ENCODE measurements at places on chromosomes 1 and 21. TPM values are rescaled to one million over a fixed set of nuclear protein-coding genes. Genes with fewer than 3 reads are reported as not detected.

The OR6F1 gene
- not detected for polyA plus RNA-seq

The SPOCD1 gene
- 78.8 TPM for polyA plus RNA-seq

GRCh38 chr21:43937891-43938309 lies 72.9 kb downstream of the AGPAT3 start:
- DNase-seq, result no peak

DNA sequence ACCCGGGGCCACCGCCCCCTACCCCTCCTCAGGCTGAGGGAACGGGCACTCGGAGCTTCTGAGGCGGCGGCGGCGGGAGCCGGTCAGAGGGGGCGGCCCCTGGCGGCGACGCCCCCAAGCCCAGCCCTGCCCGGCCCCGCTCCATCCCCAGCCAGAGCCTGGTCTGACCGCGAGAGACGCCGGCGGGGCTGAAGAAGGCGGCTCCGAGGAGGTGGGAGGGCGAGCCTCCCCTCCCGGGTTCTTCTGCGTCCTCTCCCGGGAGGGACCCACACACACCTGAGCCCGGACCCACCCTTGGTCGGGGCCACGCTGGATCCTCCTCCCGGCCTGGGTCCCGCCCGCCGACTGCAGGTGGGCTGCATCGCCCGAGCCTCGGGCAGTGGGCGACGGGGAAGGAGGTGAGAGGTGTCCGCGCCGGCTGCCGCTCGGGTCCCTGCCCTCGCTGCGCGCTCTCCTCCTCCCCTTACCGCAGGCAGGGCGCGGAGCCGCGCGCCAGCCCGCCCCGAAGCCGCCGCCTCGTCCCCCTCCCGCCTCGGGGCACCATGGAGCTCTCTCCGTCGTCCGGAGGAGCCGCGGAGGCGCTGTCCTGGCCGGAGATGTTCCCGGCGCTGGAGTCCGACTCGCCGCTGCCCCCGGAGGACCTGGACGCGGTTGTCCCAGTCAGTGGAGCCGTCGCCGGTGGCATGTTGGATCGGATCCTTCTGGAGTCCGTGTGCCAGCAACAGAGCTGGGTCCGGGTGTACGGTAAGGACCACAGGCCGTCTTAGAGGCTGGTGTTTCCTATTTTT lies at the start of gene RASAL2:
TSS of gene RASAL2 (plus strand) at position 154 of the 788 bp plus-strand sequence. CDS start at position 543, 389 bp downstream.
- no peak for DNase-seq

DNA sequence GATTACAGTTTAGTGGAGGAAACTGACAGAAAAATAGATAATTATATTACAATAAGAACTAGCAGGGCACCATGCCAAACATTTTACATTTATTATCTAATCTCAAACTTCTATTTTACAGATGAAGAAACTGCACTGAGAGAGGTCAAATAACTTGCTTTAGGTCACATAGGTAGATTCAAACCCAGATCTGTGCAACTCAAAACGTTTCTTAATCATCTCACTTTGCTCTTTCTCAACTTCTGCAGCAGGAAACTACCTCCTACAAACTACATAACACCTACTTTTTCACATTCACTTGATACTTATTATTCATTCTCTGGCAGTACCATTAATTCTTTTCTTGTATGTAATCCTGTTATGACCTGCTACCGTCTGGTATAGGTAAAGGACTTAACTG lies 49.9 kb upstream of the BCL10 start:
- DNase-seq, result no peak

DNA sequence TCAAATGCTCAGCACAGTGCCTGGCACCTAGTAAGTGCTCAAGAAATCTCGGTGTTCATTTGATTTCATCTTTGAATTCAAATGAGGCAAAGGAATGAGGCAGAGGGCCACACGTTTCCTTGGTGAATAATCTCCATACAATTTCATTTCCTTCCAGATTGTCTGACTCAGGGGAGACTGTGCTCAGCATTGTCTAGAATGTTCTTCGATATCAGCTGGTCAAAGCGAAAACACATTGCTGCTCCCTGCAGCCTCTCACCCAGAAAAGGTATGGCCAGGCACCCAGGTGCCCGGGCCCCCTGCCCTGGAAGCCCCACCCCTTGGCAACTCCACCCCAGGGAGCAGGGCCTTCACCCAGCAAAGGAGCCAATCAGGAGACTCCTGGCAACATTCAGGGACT lies 55.8 kb downstream of the FBXO2 start:
- DNase-seq, result no peak

The IARS2 gene
- 33.8 TPM for polyA plus RNA-seq

DNA sequence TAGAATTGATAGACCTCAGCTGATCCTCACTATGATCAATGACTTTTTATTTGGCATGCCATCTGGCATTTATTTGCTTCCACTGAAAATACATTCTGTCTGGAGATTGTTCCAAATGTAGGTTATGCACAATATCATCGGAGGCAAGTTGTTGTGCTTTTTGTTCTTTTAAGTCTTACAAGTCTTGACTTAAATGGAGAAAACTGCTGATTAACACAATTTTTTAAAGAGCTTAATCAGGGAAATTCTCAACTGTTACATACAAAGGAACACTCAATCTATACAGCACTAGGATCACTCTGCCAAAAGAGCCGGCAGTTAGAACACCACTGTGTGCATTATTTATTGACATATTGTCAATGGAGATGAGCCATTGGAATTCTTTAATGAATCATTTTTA lies 19.2 kb downstream of the CYYR1 start:
- DNase-seq, result no peak

- no peak for DNase-seq
Observed at GRCh38 chr1:218717575-218717974, 372.4 kb downstream of the TGFB2 start.

The SOX13 gene
- 2.0 TPM for polyA plus RNA-seq

DNA sequence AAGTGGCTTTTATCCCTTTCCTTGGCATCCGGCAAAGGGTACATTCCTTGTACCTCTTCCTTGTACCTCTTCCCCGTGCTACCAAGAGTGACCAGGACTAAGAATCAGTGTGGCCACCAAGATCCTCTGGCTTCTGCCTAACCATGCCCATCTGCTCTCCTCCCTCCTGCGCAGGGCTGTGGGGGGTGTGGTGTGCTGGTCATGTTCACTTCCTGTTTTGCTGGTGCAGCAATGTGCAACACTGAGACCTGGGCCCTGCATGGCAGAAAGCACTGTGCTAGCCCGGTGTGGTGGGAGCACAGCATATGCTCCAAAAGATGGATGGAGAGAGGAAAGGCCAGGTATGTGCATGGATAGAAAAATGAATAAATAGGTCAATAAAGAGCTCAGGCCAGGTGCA lies 33.3 kb upstream of the TENT5C start:
- no peak for DNase-seq

The ABCA4 gene
- polyA plus RNA-seq, result 0.17 TPM
